GM12864 (cell line): ENCODE measurements at places on chromosomes 7 and 10.

DNA sequence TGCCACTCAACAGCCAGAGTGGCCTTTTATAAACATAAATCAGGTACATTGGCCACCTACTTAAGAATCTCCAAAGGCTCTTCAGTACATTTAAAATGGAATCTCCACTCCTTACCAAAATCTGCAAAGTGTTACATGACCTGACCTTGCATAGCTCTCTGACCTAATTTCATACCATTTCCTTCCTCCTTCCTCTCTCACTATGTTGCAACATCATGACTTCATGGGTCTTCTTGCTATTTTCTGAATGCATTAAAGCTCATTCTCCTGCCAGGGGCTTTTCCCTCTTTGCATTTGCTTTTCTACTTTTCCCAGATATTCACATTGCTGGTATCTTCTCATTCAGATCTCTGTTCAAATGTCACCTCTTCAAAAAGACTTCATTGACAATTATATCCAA is 22.1 kb upstream of the PPP1R17 start:
- DNase-seq = no peak

DNA sequence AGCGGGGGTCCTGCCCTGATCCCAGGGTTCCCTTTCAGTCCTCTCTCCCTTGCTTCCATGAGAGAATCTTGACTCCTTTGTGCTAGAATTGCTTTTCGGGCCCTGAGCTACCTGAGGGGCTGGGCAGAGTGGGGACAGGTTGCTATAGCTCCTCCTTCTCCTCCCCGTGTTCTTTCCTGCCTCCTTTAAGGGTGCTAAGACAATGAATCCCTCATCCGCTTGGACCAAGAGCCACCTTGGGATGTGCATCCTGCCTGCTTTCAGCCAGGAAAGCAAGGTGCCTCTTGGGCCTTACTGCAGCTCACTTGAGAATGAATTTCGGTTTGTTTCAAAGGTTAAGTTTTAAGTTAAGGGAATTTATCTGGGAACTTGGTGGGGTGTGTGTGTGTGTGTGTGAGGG is 53.6 kb downstream of the ADRA2A start:
- no peak for DNase-seq

DNA sequence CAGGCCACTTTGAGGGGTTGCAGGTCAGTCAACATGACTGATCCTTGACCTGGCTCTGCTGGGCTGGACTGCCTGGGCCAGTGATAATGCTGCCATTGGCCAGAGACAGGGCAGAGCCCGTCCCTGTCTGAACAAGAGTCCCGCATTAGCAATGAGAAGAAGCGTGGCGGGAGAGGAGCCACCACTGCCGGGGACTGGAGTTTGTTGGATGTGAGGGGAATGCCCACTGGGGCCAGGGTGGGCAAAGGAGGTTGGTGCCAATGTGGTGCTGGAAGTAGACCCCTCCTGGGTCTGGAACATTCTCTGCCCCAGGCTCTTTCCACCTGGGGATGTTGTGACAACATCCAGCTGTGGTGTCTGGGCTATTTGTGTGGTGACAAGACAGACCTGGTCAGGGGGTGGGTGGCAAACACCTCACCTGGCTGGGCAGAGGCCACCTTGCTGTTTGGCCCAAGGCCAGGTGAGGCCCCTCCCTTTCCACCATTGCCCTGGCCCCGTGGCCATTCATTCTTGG is 7.6 kb downstream of the SAP25 start:
- DNase-seq = no peak

- DNase-seq = no peak
Observed at GRCh38 chr10:36880898-36881297, 244.5 kb upstream of the ANKRD30A start.

GRCh38 chr7:80918909-80919721 is at the start of gene SEMA3C:
Gene SEMA3C, minus strand, starts transcription at chr7:80919051. Its CDS starts 2,270 bp downstream, at chr7:80916781.
- no peak for DNase-seq

GRCh38 chr7:131071786-131072504 is 255.7 kb upstream of the MKLN1 start:
- no peak for DNase-seq

DNA sequence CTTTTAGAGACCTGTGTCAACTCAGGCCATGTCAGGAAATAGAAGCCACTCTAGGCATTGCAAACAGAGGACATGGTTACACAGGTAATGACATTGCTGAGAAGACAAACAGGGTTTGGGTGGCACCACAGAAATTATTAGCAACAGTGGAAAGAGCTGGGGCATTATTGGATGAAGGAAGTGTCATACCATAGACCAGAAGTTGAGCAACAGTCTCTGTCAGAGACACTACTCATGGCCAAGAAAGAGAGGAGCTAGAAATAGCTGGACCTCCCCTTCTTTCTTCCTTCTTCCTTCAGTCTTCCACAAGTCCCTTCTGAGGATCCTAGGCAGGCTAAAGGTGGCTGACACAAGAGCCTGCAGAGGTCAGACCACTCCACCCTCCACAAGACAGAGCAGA is 4.2 kb upstream of the LIPA start:
- no peak for DNase-seq

- DNase-seq = no peak
Observed at GRCh38 chr7:84060760-84061261, 133.8 kb downstream of the SEMA3A start.

- DNase-seq = no peak
Observed at GRCh38 chr7:111886233-111886632, 320.0 kb downstream of the DOCK4 start.

- no peak for DNase-seq
Observed at GRCh38 chr7:96344236-96344635, 22.3 kb upstream of the SLC25A13 start.

GRCh38 chr10:71312811-71313789 is 6.0 kb upstream of the SLC29A3 start:
- DNase-seq = no peak

- DNase-seq = no peak
Observed at GRCh38 chr7:157978766-157979165, 608.9 kb downstream of the PTPRN2 start.

GRCh38 chr10:59805014-59805413 is 51.8 kb upstream of the MRLN start:
- DNase-seq = no peak

- DNase-seq = no peak
Observed at GRCh38 chr10:6124666-6125065, 35.8 kb downstream of the RBM17 start.

- no peak for DNase-seq
Observed at GRCh38 chr7:36490419-36490830, 100.8 kb downstream of the ANLN start.

- DNase-seq = no peak
Observed at GRCh38 chr7:99095698-99096097, 48.2 kb downstream of the SMURF1 start.

DNA sequence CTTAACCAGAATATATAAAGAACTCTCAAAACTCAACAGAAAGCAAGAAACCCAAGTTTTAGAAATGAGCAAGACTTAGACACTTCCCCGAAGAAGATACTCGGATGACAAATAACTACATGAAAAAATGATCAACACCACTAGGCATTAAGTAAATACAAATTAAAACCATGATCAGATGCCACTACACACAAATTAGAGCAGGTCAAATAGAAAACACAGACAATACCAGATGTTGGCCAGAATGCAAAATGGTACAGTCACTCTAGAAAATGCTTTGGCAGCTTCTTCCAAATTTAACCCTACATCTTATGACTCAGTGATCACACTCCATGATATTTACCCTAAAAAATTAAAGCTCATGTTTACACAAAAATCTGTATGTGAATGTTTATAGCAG is 18.4 kb downstream of the TMEM176A start:
- no peak for DNase-seq

- no peak for DNase-seq
Observed at GRCh38 chr7:152568972-152569371, 107.0 kb downstream of the XRCC2 start.
